ENCODE measurements at places on chromosomes 6 and 20. TPM values are rescaled to one million over a fixed set of nuclear protein-coding genes. Genes with fewer than 3 reads are reported as not detected.

Gene OVOL2
- not detected for total RNA-seq

Gene SFTA2
- total RNA-seq, result not detected

Gene ZMYND8
- 19.1 TPM for total RNA-seq

Gene ID4
- total RNA-seq, result 9.9 TPM

Gene KCNQ5
- 2.9 TPM for total RNA-seq

Gene GRIK2
- total RNA-seq, result 1.1 TPM

Gene POLH
- total RNA-seq, result 11.3 TPM

Gene CST3
- 551 TPM for total RNA-seq

Gene SLC22A1
- 0.98 TPM for total RNA-seq

Gene CENPB
- total RNA-seq, result 88.3 TPM

Gene GGT7
- total RNA-seq, result 17.6 TPM

Gene OLIG3
- total RNA-seq, result not detected

Gene RANBP9
- 16.0 TPM for total RNA-seq

Gene MRPL2
- total RNA-seq, result 35.0 TPM

Gene TRIM31
- total RNA-seq, result not detected

Gene SLC22A16
- not detected for total RNA-seq

Gene STMND1
- not detected for total RNA-seq

Gene ROS1
- total RNA-seq, result 1.1 TPM

Gene SRXN1
- total RNA-seq, result 26.9 TPM

Gene DYNLT1
- 99.3 TPM for total RNA-seq

Gene C6orf58
- total RNA-seq, result not detected

Gene ARFGEF2
- total RNA-seq, result 15.6 TPM

Gene B3GALT4
- 3.7 TPM for total RNA-seq

Gene GHRH
- total RNA-seq, result not detected

Gene SAMD3
- 0.25 TPM for total RNA-seq

Gene INSM1
- not detected for total RNA-seq

Gene PRPH2
- 0.33 TPM for total RNA-seq

Gene ULBP1
- 0.81 TPM for total RNA-seq

Gene SEL1L2
- not detected for total RNA-seq

Gene CBLN4
- not detected for total RNA-seq

Gene SLC17A2
- not detected for total RNA-seq

Gene PLTP
- 42.2 TPM for total RNA-seq

Gene MOG
- not detected for total RNA-seq

Gene LINC00237
- total RNA-seq, result not detected

Gene GSS
- total RNA-seq, result 71.9 TPM

Gene DUSP15
- 0.49 TPM for total RNA-seq

Gene TXLNB
- not detected for total RNA-seq

Gene GNMT
- not detected for total RNA-seq

Gene F13A1
- total RNA-seq, result 0.16 TPM

Gene SLA2
- not detected for total RNA-seq

Gene MAP1LC3A
- 92.3 TPM for total RNA-seq

Gene KCNK16
- not detected for total RNA-seq

Gene BMP5
- total RNA-seq, result 0.16 TPM

Gene HMGN4
- 68.9 TPM for total RNA-seq

Gene GPR6
- total RNA-seq, result not detected

Gene MATN4
- not detected for total RNA-seq

Gene DDO
- total RNA-seq, result 0.25 TPM

Gene RAB32
- total RNA-seq, result 89.6 TPM

Gene CEP85L
- 4.6 TPM for total RNA-seq

Gene TCP11
- total RNA-seq, result 0.16 TPM

Gene C6orf141
- 9.1 TPM for total RNA-seq

Gene DUSP22
- total RNA-seq, result 16.1 TPM

Gene MAP7
- total RNA-seq, result 2.8 TPM

Gene MLIP
- total RNA-seq, result 0.25 TPM

Gene TBCC
- 34.2 TPM for total RNA-seq

All from mesangial cell (primary cell).